ENCODE measurements at places on chromosomes 5 and 9.

GRCh38 chr5:145237843-145238242, 597.3 kb downstream of the PRELID2 start:
- peak; percentile 76 for DNase-seq

GRCh38 chr5:132237670-132238069, 10.0 kb upstream of the P4HA2 start:
- DNase-seq = no peak

GRCh38 chr5:124408738-124409453, 337.5 kb downstream of the ZNF608 start:
- DNase-seq = peak; percentile 3

DNA sequence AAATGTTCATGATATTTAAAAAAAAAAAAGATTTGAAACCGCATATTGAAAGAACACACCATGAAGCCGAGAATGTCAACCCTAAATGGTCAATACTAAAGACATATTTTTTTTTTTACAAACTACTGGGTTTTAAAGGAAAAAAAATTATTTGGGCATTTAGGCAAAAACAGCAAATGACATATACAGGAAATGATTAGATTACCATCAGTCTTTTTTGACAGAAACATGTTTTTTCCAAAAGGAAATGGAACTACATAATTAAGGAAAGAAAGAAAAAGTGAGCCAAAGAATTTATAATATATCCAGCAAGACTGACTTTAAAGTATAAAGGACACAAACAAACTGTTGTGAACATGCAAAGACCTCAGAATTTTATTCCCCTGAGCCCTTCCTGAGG, 56.7 kb downstream of the RALGPS1 start:
- no peak for DNase-seq

DNA sequence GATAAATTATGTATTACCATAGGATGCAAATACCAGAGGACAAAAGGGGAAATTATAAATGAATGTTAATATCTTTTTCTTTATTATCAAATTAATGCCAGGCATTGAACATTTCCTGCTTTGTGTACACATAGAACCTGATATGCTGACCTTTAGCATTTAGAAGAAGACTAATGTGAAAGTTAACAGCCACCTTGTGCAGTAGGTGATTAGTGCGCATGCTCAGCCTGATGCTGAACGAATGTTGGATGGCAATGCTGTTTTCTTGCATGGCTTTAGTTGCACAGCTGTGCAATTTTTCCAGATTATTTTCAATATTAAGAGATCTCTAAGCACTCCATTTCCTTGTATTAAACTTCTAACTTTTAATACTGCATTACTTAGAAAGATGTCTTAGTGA, 45.5 kb downstream of the CCNH start:
- no peak for DNase-seq
